GM10248 (cell line): ENCODE measurements at places on chromosomes 16 and 17.

GRCh38 chr16:48822431-48822830 is 212.5 kb upstream of the N4BP1 start:
- DNase-seq, result no peak

DNA sequence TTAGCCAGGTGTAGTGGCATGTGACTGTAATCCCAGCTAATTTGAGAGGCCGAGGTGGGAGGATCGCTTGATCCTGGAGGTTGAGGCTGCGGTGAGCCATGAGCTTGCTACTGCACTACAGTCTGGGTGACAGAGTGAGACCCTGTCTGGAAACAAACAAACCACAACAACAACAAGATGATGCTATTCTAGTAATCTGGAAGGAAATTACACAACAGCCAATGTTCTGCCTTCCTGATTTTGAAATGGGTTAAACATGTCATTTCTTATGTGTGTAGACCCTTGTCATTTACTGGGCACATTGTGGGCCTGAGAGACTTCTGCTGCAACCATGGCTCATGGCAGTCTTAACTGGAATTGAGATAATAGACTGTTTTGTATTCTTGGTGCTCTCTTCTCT is 5.9 kb downstream of the COQ7 start:
- DNase-seq, result no peak

- no peak for DNase-seq
Measured at GRCh38 chr17:66540131-66540781, 237.8 kb downstream of the PRKCA start.

DNA sequence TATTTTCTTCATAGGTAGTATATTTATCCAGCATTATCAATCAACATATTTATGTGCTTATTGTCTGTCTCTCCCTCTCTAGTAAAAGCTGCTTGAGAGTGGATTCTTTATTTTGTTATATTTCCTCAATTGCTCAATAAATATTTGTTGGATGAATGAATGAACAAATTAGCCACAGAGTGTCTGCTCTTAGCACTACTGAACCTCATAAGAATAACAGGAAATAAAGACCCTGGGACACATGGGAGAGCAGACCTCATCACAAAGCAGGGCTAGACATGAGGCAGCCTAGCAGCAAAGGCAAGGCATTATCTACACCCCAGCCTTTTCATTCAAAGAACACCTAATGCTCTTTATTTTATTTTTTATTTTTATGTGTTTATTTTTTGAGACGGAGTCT is 34.9 kb upstream of the TANC2 start:
- no peak for DNase-seq

DNA sequence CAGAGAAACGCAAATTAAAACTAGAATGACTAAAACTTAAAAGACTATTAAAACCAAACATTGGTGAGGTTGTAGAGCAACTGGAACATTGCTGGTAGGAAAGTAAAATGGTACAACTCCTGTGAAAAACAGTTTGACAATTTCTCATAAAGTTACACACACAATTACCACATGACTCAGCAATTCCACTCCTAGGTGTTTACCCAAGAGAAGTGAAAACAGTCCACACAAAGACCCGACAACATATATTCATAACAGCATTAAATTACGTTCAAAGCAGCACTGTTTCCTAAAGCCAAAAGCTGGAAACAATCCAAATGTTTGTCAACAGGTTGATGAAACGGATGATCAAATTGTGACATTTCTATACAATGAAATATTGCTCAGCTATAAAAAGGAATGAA is 26.5 kb upstream of the ALOX12 start:
- DNase-seq, result no peak

DNA sequence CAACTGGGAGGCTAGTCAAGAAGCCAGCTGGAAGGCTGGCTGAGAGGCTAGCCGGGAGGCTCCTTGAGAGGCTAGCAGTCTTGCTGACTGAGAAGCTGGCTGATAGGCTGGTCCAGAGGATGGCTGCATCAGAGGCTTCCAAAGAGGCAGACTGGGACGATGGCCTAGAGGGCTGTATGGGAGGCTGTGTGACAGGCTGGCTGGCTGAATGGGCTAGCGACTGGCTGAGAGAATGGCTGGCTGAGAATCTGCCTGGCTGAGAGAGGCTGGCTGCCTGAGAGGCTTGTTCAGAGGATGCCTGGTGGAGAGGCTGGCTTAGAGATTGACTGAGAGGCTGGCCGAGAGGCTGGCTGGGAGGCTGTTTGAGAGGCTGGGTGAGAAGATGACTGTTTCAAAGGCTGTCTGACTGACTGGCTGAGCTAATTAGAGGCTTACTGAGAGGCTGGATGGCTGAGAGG is 34.8 kb upstream of the ACSM2B start:
- no peak for DNase-seq
